Transverse colon (tissue), 4 donors: ENCODE measurements at places on chromosomes 5 and 9. TPM values are rescaled to one million over a fixed set of nuclear protein-coding genes. Genes with fewer than 3 reads are reported as not detected.

Gene FCN2
- total RNA-seq = not detected

Gene PIP5KL1
- not detected for total RNA-seq

Gene OR13C8
- total RNA-seq = not detected

DNA sequence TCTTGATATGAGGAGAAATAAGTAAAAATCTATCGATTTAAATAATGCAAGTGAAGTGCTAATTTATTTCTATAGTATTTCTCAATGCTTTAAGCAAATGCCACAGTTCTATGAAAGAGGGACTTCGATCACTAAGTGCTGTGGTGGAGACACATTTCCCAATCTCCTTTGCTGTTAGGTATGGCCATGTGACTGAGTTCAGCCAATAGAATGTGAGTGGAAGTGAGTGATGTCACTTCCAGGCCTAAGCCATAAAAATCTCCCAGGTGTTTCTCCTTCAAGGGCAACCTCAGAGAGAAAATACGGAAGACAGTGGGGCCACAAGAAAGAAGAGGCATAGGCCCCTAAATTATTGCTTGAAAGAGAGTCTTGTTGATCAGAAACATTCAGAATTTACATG, 100.3 kb upstream of the ANKH start:
- DNase-seq = no peak
- no peaks in the 10 kb centered on the region for H3K4me1 ChIP-seq
- H3K27ac ChIP-seq = no peak overlapping the region
- H3K4me3 ChIP-seq = no peak overlapping the region
- no peaks in the 10 kb centered on the region for H3K36me3 ChIP-seq

GRCh38 chr5:6251565-6252102, 126.7 kb downstream of the MED10 start:
- H3K4me3 ChIP-seq = no peak overlapping the region
- no peaks in the 10 kb centered on the region for H3K4me1 ChIP-seq
- no peaks in the 10 kb centered on the region for H3K36me3 ChIP-seq
- DNase-seq = no peak
- no peaks in the 10 kb centered on the region for H3K27me3 ChIP-seq
- no peak overlapping the region for H3K27ac ChIP-seq

Gene TMEM215
- not detected for total RNA-seq

Gene PCDHB11
- total RNA-seq = 0.95 TPM

GRCh38 chr5:138974227-138975063, 99.3 kb upstream of the LRRTM2 start:
- no peaks in the 10 kb centered on the region for H3K27me3 ChIP-seq
- H3K4me3 ChIP-seq = no peak overlapping the region
- peaks cover 6% of the 10 kb centered on the region for H3K4me1 ChIP-seq
- no peak for DNase-seq
- H3K36me3 ChIP-seq = no peaks in the 10 kb centered on the region

DNA sequence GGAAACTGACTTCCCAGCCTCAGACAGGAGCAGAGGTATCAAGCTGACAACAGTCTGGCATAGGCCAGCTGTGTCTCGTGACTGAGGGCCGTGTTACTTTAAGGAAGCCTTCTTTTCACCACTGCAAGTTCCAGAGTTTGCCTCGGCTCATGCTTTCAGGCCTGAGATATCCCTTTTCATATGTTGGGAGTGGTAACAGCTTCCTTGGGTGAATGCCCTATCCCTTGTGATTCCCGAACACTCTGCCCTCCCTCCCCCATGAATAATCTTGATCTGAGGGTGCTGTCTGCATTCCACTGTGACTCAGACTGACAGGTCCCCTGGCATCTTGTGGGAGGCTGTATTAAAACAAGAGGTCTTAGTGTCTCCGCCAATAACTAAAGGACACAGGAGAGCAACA, 49.7 kb upstream of the ARL15 start:
- H3K27ac ChIP-seq = no peak overlapping the region
- no peak for DNase-seq
- H3K27me3 ChIP-seq = no peaks in the 10 kb centered on the region
- peaks cover 10% of the 10 kb centered on the region for H3K4me1 ChIP-seq

- H3K27ac ChIP-seq = no peak overlapping the region
- H3K4me1 ChIP-seq = no peaks in the 10 kb centered on the region
- DNase-seq = no peak
- no peak overlapping the region for H3K4me3 ChIP-seq
- no peaks in the 10 kb centered on the region for H3K27me3 ChIP-seq
Measured at GRCh38 chr5:115496936-115497576, 47.5 kb downstream of the FEM1C start.

Gene PCDHB4
- total RNA-seq = 0.75 TPM

Gene PLAC8L1
- not detected for total RNA-seq

DNA sequence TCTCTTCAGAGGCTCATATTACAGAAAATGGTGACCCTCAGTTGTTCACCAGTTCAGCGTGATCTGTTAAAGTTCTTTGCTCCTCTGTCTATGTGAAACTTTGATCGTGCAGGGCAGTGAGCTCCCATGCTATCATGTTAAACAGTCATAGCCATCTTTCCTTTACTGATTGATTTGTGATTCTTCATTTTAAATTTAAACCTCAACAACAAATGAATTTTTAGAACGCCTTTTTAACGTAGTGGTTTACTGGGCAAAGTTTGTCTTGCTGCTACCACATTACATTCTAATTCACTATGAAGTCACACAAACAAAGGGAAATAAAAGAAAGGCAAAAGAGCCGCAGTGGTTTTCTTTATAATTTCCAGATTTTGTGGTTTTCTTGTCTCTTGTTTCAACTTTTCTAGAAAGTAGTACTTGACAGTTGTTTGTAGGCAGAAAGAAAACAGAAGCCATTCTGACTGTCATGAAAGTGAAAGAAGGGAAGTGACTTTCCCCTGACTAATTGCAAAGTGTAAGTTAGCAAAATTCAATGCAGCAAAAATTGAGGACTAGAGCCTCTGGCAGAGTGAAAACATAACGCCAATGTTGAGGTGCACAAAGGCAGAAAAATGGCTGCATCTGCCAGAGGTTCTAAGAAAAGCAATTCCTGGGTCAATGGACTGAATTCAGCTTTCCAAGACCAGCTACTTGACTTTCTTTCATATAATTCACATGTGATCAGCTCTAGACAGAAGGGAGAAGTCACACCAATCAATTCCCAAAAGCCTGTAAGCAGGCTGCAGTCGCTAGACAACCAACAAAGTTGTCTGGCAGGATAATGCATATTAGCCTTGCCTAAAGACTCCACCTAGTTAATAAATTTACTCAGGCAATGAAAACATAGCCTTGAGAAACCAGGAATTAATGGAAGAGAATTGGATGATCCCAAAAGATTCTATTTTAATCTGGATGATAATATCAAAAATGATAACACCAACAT, 7.1 kb upstream of the IFNA6 start:
- no peak overlapping the region for H3K4me3 ChIP-seq
- no peak for DNase-seq
- H3K27ac ChIP-seq = no peak overlapping the region
- no peaks in the 10 kb centered on the region for H3K36me3 ChIP-seq
- no peaks in the 10 kb centered on the region for H3K4me1 ChIP-seq

DNA sequence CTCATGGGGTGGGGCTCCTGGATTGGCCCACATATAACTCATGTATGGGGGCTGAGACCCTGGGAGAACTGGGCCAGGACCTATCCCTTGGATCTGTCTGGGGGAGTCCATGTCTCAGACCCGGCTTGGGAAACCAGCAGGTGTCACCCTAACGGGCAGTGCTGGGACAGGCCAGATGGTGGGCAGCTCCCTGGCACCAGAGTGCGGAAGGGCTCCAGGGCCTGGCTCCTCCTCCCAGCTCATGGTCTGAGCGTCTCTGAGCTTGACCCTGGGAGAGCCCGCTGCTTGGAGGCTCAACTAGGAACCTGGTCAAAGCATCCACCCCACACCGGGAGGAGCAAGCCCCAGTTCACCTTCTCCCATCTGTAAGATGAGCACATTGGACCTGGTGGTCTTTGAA, 15.5 kb upstream of the NCS1 start:
- H3K27ac ChIP-seq = no peak overlapping the region
- H3K36me3 ChIP-seq = no peaks in the 10 kb centered on the region
- DNase-seq = no peak
- H3K4me3 ChIP-seq = no peak overlapping the region
- no peaks in the 10 kb centered on the region for H3K27me3 ChIP-seq

DNA sequence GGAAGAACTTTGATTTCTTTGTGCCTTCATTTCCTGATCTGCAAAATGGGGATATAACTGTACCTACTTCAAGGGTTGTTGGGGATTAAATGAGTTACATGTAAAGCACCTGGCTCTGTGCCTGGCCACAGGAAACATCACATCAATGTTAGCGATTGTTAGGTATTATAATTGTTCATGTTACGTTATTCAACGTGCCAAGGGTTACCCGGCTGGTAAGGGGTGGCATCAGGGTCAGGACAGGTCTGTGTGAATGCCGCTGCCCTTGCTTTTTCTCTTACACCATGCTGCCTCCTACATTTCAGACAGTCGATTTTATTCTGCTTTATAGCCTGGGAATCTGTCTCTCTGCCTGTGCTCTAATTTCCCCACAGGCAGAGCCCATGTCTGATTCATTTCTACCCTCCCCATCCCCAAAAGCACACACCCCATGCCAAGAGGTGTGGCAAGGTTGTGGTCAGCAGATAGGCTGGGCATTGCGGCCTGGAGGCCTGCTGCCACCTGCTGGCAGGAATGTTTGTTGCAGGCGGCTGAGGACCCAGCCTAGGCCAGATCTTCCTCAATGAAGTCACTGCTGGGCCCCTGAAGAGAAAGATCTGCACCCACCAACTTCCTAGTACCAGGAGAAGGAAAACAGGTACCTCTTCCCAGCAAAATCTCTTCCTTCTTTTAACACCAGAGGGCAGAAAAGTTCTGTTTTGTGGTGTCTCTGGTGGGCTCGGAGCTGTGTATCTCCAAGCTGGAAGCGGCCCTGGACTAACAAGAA, 5.3 kb downstream of the ANKS6 start:
- H3K36me3 ChIP-seq = no peaks in the 10 kb centered on the region
- H3K27ac ChIP-seq = peak overlapping the region; percentile 13
- DNase-seq = peak; percentile 85
- H3K27me3 ChIP-seq = no peaks in the 10 kb centered on the region
- H3K4me3 ChIP-seq = no peak overlapping the region

- no peak overlapping the region for H3K4me3 ChIP-seq
- peak overlapping the region; percentile 46 for H3K27ac ChIP-seq
- DNase-seq = no peak
- no peaks in the 10 kb centered on the region for H3K27me3 ChIP-seq
- H3K36me3 ChIP-seq = no peaks in the 10 kb centered on the region
Measured at GRCh38 chr9:27468462-27469110, 55.5 kb upstream of the IFNK start.

GRCh38 chr5:129554134-129554904, 94.2 kb downstream of the ADAMTS19 start:
- no peaks in the 10 kb centered on the region for H3K36me3 ChIP-seq
- H3K4me3 ChIP-seq = no peak overlapping the region
- H3K27ac ChIP-seq = no peak overlapping the region
- H3K27me3 ChIP-seq = no peaks in the 10 kb centered on the region

Gene HTR1A
- not detected for total RNA-seq

DNA sequence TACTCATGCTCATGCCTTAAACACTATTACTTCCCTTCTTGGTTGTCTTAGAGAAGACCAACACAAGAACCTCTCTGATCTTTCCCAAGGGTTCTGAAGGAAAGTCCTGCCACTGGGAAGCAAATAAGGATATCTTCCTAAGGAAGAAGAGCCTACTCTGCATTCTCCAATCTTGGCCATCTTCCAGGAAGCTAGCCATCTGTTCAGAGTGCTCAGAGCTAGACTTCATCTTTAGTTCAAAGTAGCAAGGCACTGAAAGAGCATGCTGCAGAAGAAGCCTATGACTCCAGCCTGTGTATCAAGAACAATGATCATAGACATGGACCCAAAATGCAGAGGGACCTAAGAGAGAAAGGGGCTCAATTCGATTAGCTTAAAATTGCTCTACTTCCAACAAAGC, 114.7 kb downstream of the KIAA0825 start:
- H3K4me1 ChIP-seq = no peaks in the 10 kb centered on the region
- H3K27me3 ChIP-seq = no peaks in the 10 kb centered on the region
- H3K4me3 ChIP-seq = no peak overlapping the region
- no peaks in the 10 kb centered on the region for H3K36me3 ChIP-seq

Gene CA9
- not detected for total RNA-seq

Gene PCDHB2
- total RNA-seq = 1.4 TPM

Gene GRIN3A
- not detected for total RNA-seq

Gene SLC1A1
- total RNA-seq = 0.80 TPM

Gene NME5
- not detected for total RNA-seq

GRCh38 chr9:133946840-133947486, 45.2 kb downstream of the VAV2 start:
- H3K4me1 ChIP-seq = peaks cover 5% of the 10 kb centered on the region
- H3K27ac ChIP-seq = no peak overlapping the region
- no peak overlapping the region for H3K4me3 ChIP-seq
- no peak for DNase-seq
- H3K27me3 ChIP-seq = no peaks in the 10 kb centered on the region
- H3K36me3 ChIP-seq = no peaks in the 10 kb centered on the region

GRCh38 chr5:16169550-16169949, 10.0 kb downstream of the MARCHF11 start:
- H3K36me3 ChIP-seq = no peaks in the 10 kb centered on the region
- no peak overlapping the region for H3K27ac ChIP-seq
- DNase-seq = no peak
- H3K4me1 ChIP-seq = no peaks in the 10 kb centered on the region
- H3K4me3 ChIP-seq = no peak overlapping the region
- no peaks in the 10 kb centered on the region for H3K27me3 ChIP-seq

- peaks cover 11% of the 10 kb centered on the region for H3K4me1 ChIP-seq
- H3K27me3 ChIP-seq = no peaks in the 10 kb centered on the region
- no peak for DNase-seq
- no peak overlapping the region for H3K4me3 ChIP-seq
- H3K36me3 ChIP-seq = no peaks in the 10 kb centered on the region
- peak overlapping the region; percentile 9 for H3K27ac ChIP-seq
Measured at GRCh38 chr5:98933445-98934072, 4.8 kb upstream of the CHD1 start.

GRCh38 chr5:67921004-67921601, 294.5 kb upstream of the PIK3R1 start:
- H3K36me3 ChIP-seq = no peaks in the 10 kb centered on the region
- H3K27ac ChIP-seq = no peak overlapping the region

GRCh38 chr5:122435761-122436160, 123.7 kb downstream of the SNCAIP start:
- no peak for DNase-seq
- H3K27ac ChIP-seq = no peak overlapping the region
- H3K4me3 ChIP-seq = no peak overlapping the region
- peaks cover 3% of the 10 kb centered on the region for H3K4me1 ChIP-seq
- no peaks in the 10 kb centered on the region for H3K36me3 ChIP-seq
- H3K27me3 ChIP-seq = no peaks in the 10 kb centered on the region

Gene HAVCR2
- 4.4 TPM for total RNA-seq

Gene WDR38
- not detected for total RNA-seq

- peak; percentile 36 for DNase-seq
- no peaks in the 10 kb centered on the region for H3K36me3 ChIP-seq
- no peaks in the 10 kb centered on the region for H3K4me1 ChIP-seq
Measured at GRCh38 chr9:132994410-132995120, 16.1 kb downstream of the GFI1B start.

- no peak overlapping the region for H3K27ac ChIP-seq
- H3K4me1 ChIP-seq = peaks cover 27% of the 10 kb centered on the region
- H3K36me3 ChIP-seq = no peaks in the 10 kb centered on the region
Measured at GRCh38 chr5:42953041-42953440, 87.1 kb downstream of the ANXA2R start.
